ENCODE measurements at places on chromosomes 4 and X. TPM values are rescaled to one million over a fixed set of nuclear protein-coding genes. Genes with fewer than 3 reads are reported as not detected.

GRCh38 chrX:20481632-20482031 lies 214.9 kb upstream of the RPS6KA3 start:
- H3K4me1 ChIP-seq: no peaks in the 10 kb centered on the region
- no peaks in the 10 kb centered on the region for H3K36me3 ChIP-seq
- DNase-seq: no peak
- H3K27me3 ChIP-seq: no peaks in the 10 kb centered on the region

DNA sequence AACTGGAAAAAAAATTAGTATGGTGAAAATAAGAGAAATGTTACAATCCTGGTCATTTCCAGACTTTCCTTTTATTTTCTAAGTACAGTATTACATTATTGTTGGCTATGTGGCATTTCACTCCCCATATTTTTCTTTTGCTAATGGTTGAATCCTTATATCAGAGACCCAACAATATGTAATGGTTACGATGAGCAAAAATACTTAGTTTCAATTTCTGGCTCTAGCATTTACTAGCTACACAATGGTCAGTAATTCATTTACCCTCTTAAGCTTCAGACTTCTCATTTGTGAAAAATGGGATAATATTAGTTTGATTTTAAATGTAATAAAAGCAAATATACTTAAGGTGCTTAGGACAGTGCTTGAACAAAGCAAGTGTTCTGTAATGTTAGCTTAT lies 942.9 kb upstream of the PABPC4L start:
- no peak overlapping the region for H3K4me3 ChIP-seq
- H3K4me1 ChIP-seq: no peaks in the 10 kb centered on the region
- no peak overlapping the region for H3K27ac ChIP-seq

DNA sequence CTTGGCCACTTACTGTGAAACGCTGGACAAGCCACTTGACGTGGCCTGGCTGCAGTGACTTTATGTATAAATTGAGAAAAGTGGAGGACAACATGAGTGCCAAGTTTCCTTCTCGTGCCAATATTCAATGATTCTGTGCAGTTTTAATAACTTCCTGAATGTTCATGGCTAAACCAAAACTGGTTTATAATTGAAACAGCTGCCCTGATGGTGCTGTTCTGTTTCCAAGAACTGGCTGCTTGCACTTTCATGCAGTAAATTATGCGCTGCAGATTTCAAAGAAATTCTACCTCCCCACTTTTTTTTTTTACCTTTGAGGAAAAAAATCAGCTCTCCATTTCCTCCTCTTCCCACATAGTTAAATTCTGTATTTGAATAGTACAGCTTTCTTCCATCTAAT lies 205.2 kb upstream of the CASK start:
- H3K36me3 ChIP-seq: no peaks in the 10 kb centered on the region
- DNase-seq: no peak
- no peaks in the 10 kb centered on the region for H3K27me3 ChIP-seq
- no peak overlapping the region for H3K27ac ChIP-seq
- H3K4me1 ChIP-seq: no peaks in the 10 kb centered on the region
- no peak overlapping the region for H3K4me3 ChIP-seq

FSTL5 gene
- not detected for total RNA-seq

- H3K4me3 ChIP-seq: no peak overlapping the region
- H3K4me1 ChIP-seq: peaks cover 51% of the 10 kb centered on the region
- H3K27me3 ChIP-seq: no peaks in the 10 kb centered on the region
- no peaks in the 10 kb centered on the region for H3K36me3 ChIP-seq
- DNase-seq: no peak
- peak overlapping the region; percentile 61 for H3K27ac ChIP-seq
Observed at GRCh38 chr4:37667197-37668100, 18.7 kb downstream of the RELL1 start.

SYN1 gene
- total RNA-seq: not detected

GRCh38 chr4:55397520-55398321 lies 2.0 kb downstream of the TMEM165 start:
- no peaks in the 10 kb centered on the region for H3K27me3 ChIP-seq
- H3K27ac ChIP-seq: peak overlapping the region; percentile 99
- H3K4me3 ChIP-seq: peak overlapping the region; percentile 97
- peaks cover 5% of the 10 kb centered on the region for H3K36me3 ChIP-seq

DKC1 gene
- 40.8 TPM for total RNA-seq

DNA sequence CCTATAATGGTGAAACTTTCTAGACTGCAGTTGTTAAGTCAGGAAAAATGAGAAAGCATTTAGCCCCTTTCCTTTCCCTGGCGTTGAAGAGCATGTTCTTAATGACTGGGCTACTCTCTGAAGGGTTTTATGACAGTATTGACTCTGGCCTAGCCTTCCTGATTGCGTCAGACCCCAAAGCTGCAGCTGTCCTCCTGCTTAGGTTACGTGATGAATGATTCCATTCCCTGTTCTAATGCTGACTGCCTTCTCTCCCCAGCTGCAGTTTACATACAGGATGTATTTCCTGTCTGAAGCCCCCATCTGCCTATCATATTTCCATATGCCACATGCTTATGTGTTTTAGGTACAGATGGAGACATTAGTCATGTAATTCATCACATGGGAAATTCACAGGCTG lies 105.8 kb upstream of the EGFL6 start:
- no peaks in the 10 kb centered on the region for H3K27me3 ChIP-seq
- DNase-seq: no peak
- no peak overlapping the region for H3K4me3 ChIP-seq
- H3K4me1 ChIP-seq: no peaks in the 10 kb centered on the region

DNA sequence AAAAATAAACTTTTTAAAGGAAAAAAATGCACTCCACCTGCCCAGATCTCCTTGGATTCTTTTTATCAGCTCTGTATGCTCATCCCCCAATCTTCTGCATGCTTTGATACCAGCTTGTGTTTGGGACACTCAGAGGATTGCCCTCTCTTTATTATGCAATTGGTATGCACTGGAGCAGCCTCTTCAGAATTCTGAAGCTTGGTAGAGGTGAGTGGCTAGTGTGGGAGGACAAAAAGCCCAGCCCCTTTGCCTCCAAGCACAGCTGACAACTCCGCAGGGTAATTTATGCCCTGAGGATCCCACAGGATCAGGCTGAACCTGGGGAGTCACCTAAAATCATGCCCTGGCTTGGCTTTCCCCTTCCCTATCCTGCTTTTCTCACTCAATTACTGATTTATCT lies 16.7 kb downstream of the IL21 start:
- H3K27me3 ChIP-seq: peaks cover 10% of the 10 kb centered on the region
- H3K4me3 ChIP-seq: no peak overlapping the region
- H3K4me1 ChIP-seq: no peaks in the 10 kb centered on the region
- no peaks in the 10 kb centered on the region for H3K36me3 ChIP-seq

- H3K27ac ChIP-seq: no peak overlapping the region
- H3K36me3 ChIP-seq: peaks cover 98% of the 10 kb centered on the region
- H3K4me1 ChIP-seq: no peaks in the 10 kb centered on the region
Observed at GRCh38 chr4:3516061-3516835, 16.0 kb downstream of the LRPAP1 start.

- DNase-seq: no peak
- no peaks in the 10 kb centered on the region for H3K27me3 ChIP-seq
- H3K27ac ChIP-seq: no peak overlapping the region
- no peaks in the 10 kb centered on the region for H3K4me1 ChIP-seq
- no peaks in the 10 kb centered on the region for H3K36me3 ChIP-seq
- H3K4me3 ChIP-seq: no peak overlapping the region
Observed at GRCh38 chr4:76441881-76442280, 6.9 kb downstream of the SHROOM3 start.
